ENCODE measurements at places on chromosomes 6 and 20. TPM values are rescaled to one million over a fixed set of nuclear protein-coding genes. Genes with fewer than 3 reads are reported as not detected.

Gene TNFRSF6B
- 3.2 TPM for total RNA-seq

Gene BMP5
- total RNA-seq: not detected

DNA sequence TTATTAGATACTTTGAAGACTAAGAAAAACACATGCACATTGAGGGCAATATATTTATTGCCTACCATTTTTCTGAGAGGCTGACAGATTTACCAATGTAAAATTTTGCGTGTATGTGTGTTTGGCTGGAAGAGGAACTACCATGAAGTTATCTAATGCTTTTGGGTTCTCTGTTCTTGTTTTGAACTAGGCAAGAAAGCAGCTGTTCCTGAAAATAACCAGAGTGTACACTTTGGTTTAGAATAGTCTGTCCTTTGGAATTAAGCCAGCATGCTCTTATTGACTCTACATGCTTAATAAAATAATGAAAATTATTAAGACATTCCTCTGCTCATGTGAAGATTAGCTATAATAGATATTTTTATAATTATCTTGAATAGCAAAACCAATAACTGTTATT is 129.2 kb downstream of the MYB start:
- DNase-seq: no peak

GRCh38 chr6:56911847-56912246 is 43.1 kb upstream of the BEND6 start:
- DNase-seq: no peak

Gene HRH3
- total RNA-seq: not detected

DNA sequence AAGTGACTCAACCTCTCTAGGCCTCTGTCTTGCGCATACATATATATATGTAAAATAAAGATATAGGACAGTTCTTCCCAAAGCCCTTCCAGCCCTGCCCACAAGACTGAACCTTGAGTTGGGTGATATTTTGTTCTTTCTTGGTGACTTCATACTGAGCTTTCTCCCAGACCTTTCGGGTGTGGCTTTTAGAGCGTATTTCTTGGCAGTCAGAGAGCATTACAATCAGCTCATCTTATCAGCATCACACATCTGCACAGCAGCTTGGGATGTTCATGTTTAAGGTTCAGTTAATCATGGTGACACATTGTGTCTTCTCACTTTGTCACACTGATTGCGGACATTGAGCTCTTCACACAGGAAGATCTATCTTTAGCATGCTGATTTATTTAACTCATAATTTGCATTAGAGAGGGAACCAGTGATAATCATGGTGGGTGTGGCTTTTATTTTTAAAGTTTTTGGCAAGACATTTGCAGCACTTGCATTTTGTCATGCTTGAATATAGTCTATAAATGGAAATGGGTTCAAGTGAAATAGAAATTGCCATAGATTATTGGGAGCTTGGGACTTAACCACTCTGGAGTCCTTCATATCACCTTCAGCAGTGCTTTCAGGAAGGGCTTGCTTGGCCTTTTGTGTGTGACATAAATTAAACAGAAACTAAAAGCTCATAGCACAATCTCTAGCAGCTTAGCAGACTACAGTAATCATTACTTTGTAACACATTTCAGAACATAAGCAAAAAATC is 8.3 kb downstream of the KIF3B start:
- DNase-seq: no peak

Gene PRPH2
- 0.60 TPM for total RNA-seq

GRCh38 chr20:45578231-45578630 is 853 bp downstream of the WFDC8 start:
- no peak for DNase-seq

DNA sequence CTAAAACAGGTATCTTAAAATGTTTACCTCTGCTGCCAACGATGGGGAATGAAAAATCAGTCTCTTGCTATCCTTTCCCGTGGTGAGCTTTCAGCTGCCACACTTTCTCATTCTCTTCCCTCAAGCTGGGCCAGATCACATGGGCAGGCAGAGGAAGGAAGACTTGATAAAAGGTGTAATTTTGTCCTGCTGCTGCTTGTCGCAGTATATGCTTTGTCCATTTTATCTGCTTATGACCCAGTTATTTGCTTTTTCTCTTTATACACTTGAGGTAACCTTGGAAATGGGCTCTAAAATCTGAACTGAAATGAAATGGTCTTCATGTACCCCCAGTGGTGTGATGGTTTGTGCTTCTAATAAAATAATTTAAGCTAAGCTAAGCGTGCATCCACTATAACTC is 695.9 kb upstream of the FLRT3 start:
- no peak for DNase-seq

DNA sequence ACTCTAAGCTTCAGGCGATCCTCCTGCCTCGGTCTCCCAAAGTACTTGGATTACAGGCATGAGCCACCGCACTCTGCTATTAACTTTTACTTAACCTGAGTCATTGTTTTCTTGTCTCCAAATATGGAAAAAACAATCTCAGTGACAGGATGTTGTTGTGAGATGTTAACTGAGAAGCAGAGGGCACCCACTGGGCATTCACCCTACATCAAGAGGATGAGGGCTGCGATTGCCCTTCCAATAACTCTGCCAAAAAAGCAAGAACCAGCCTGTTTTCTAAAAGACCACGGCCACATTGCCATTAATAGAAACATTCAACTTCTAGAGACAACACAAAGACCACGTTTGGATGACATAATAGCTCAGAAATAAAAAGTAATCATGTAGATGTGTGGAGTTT is 107.6 kb upstream of the SGK1 start:
- DNase-seq: peak; percentile 60

Gene MMP24OS
- 5.8 TPM for total RNA-seq

Gene KIF6
- under 0.01 TPM for total RNA-seq

Gene TUBB2B
- total RNA-seq: 1.8 TPM

DNA sequence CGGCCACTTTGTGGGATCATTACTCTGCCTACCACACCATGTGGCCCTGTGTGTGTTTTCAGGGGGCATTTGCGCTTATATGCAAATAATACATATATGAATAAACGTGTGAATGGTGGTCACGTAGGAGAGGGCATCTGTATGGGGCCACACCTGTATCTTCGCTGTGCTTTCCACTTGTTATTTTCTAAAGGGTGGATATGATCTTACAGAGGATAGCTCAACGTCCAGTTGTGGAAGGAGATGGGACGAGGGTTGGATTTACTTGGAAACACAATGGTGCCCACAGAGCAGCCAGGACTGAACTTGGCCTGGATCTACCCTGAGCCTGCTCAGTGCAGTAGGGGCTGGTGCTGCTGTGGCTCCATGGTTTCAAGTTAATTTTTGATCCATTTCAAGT is 93.3 kb downstream of the YTHDF1 start:
- no peak for DNase-seq

GRCh38 chr20:49676581-49677291 is 36.9 kb downstream of the B4GALT5 start:
- DNase-seq: peak; percentile 48
